ENCODE measurements at places on chromosomes 3 and 15.

GRCh38 chr15:90907838-90908507 lies 4.9 kb downstream of the MAN2A2 start:
- no peak for DNase-seq

- DNase-seq: no peak
These were observed 160.4 kb downstream of the CHL1 start for GRCh38 chr3:356952-357351.

DNA sequence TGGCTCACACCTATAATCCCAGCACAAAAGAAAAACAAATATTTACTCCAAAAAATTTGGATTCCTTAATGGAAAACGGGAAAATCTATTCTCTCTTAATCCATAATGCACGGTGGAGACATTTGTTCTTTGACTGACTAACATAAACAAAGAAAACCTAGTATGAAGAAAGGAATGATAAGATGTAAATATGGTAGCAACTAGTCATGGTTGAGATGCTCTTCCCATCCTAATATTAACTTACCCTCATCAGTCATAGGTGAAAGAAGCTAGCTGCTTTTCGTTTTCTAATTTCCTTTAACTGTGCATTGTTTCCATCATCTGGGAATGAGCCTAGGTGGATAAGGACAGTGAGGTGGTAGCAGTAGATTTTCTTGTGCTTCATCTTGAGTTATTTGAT lies 22.0 kb downstream of the MAP4 start:
- DNase-seq: no peak

DNA sequence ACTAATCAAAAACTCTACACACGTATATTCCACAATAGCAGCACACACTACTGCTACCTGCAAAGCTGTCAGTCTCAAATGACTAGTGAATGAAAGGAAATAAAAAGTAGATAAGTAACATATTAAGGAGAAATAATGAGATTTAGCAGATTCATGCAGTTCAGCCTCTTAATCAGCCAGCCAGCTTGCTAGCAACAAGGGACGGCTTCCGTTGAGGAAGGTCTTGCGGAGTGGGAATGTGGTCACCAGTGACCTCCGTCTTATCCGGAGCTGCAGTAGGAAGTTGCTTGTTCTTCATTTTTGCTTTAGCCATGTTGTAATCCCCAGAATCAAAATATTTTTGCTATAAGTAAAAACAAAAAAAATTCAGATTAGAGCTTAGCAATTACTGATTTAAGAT lies 17.1 kb downstream of the ARPP19 start:
- no peak for DNase-seq

GRCh38 chr15:64985366-64986033 lies 4.2 kb downstream of the SPG21 start:
- DNase-seq: no peak

GRCh38 chr3:162175878-162176277 lies 679.3 kb downstream of the OTOL1 start:
- DNase-seq: no peak

- no peak for DNase-seq
These were observed 15.2 kb downstream of the LDHAL6B start for GRCh38 chr15:59221511-59222505.

DNA sequence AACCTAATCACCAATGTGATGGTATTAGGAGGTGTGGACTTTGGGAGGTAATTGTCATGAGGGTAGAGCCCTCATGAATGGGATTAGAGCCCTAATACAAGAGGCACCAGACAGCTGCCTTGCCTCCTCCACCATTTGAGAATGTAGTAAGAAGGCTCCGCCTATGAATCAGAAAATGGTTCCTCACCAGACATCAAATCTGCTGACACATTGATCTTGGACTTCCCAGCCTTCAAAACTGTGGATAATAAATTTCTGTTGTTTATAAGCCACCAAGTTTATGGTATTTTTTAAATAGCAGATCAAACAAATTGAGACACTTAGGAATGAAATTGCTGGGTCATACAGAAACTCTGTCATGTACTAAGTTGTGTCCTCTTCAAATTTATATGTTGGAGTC lies 56.8 kb upstream of the COL6A5 start:
- DNase-seq: no peak
